ENCODE measurements at places on chromosomes 4 and X.

DNA sequence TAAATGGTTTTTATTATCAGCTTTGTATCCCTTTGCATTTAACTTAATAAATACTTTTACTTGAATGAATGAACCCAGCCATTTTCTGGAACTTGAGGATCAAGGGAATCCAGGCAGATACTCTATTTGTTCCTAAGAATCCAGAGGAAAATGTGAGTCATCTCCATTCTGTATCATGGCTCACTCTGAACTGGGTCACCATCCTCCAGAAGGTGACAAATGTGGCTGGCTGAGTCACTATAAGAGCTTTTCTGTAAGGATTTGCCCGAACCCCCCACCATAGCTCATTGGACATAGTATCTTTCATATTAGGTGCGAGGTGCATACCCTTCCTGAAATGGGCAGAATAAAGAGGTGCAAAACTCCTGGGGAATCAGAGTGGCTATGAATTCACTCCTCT lies 25.8 kb downstream of the RTL9 start:
- DNase-seq: no peak

GRCh38 chrX:121831601-121832000 lies 784.2 kb downstream of the GLUD2 start:
- DNase-seq: no peak

- no peak for DNase-seq
Measured at GRCh38 chrX:11215191-11215921, 77.9 kb upstream of the AMELX start.

DNA sequence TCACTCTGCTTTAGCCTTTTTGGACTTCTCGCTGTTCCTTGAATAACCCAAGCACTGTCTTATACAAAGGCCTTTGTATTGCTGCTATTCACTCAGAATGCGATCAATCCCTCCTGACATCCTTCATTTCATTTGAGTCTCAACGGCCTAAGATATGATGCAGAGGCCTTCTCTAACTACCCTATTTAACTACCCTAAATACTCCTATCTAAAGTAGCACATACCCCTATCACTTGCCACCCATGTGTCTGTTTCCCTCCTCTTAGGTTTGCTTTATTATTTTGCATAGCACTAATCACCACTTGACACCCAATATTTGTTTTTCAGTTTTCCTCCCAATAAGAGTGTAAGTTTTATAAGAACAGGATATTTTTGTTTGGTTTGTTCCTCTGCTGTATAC lies 42.3 kb upstream of the ACSL4 start:
- no peak for DNase-seq

- DNase-seq: no peak
Measured at GRCh38 chr4:76307660-76308014, 1.1 kb downstream of the STBD1 start.

- DNase-seq: no peak
Measured at GRCh38 chrX:19183761-19184477, 61.7 kb upstream of the ADGRG2 start.

GRCh38 chr4:167897116-167897515 lies 195.2 kb upstream of the ANXA10 start:
- DNase-seq: no peak

DNA sequence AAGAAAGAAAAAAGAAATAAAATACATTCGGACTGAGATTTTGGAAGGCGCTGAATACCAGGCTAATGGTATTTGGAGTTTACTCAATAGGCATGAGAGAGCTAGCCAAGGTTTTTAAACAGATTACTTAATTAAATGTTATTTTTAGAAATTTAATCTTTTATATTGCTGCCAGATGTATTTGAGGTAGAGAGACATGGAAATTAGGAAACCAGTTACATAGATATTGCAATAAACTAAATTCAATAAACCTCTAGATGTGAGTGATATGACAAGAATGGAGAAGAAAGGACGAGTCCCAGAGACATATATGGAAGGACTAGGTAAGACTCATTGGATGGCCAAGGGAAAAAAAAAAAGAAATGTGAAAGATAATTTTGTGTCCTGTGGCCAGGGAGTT lies 38.5 kb upstream of the IL13RA1 start:
- DNase-seq: no peak

All from activated CD8-positive, alpha-beta T cell treated with anti-CD3 and anti-CD28 coated beads for 36 hours (primary cell).